ENCODE measurements at places on chromosomes 4 and X.

- DNase-seq = no peak
Observed at GRCh38 chrX:50613846-50614245, 143.2 kb upstream of the DGKK start.

GRCh38 chr4:7904952-7905915 is 34.4 kb downstream of the AFAP1 start:
- peak; percentile 97 for DNase-seq

- DNase-seq = no peak
Observed at GRCh38 chr4:177107288-177107921, 202.3 kb upstream of the NEIL3 start.

GRCh38 chrX:39563178-39563577 is 534.6 kb downstream of the BCOR start:
- DNase-seq = no peak

DNA sequence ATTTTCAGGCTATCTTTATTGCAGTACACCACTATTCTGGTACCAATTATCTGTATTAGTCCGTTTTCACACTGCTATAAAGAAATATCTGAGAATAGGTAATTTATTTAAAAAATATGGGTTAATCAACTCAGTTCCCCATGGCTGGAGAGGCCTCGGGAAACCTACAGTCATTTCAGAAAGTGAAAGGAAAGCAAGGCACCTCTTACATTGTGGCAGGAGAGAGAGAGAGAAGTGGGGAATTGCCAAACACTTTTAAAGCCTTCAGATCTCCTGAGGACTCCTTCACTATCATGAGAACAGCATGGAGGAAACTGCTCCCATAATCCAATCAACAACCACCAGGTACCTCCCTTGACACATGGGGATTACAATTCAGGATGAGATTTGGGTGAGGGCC is 54.7 kb downstream of the AMER1 start:
- DNase-seq = no peak

- DNase-seq = peak; percentile 80
Observed at GRCh38 chr4:105620640-105621323, 68.4 kb downstream of the ARHGEF38 start.

DNA sequence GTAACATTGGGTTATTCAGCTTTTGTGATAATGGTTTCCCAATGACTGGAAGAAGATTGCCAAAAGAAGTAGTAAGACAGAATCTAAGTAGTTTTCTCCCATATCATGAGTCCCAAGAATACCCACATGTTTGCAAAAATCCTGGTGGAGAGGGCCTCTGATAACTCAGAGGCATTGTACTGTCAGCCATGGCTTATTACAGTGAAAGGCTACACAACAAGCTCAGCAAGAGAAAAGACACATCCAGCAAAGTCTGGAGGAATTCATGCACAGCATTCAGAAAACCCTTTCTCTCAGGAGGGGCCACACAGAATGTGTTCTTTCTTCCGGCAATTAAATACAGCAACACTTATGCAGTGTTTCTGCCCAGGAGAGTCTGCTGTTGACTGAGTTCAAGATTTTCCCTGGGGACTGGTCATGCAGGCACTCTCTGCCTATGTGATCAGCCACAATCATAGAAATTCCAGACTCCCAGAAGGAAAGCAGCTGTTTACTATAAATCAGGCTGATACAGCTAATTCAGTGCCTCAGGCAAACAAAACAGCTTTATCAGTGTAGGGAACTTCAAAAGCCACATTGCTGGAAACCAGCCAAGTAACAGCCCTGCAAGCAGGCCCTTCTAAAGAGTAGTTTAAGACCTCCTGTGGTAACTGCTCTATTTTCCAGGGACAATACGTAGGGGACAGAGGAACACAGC is 937.1 kb downstream of the CCSER1 start:
- DNase-seq = peak; percentile 73

GRCh38 chr4:124803641-124804040 is 91.1 kb upstream of the ANKRD50 start:
- DNase-seq = no peak

DNA sequence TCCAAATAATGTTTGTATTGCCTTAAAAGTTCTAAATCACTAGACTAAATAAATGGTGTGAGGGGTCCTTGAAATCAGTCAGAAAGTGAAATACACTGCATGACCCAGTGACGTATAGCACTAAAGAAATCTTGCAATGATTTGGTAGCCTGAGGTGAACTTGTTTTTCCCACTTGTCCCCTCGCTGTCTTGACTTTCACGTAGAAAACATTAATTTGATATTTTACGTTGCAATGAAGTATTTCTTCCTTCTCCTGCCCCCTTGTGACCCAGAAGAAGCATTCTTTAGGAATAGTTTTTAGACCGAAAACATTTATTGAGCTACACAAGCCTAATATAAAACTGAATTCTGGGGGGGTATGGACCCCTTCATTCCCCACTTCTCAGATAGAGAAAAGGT is 3.7 kb downstream of the KLB start:
- no peak for DNase-seq

DNA sequence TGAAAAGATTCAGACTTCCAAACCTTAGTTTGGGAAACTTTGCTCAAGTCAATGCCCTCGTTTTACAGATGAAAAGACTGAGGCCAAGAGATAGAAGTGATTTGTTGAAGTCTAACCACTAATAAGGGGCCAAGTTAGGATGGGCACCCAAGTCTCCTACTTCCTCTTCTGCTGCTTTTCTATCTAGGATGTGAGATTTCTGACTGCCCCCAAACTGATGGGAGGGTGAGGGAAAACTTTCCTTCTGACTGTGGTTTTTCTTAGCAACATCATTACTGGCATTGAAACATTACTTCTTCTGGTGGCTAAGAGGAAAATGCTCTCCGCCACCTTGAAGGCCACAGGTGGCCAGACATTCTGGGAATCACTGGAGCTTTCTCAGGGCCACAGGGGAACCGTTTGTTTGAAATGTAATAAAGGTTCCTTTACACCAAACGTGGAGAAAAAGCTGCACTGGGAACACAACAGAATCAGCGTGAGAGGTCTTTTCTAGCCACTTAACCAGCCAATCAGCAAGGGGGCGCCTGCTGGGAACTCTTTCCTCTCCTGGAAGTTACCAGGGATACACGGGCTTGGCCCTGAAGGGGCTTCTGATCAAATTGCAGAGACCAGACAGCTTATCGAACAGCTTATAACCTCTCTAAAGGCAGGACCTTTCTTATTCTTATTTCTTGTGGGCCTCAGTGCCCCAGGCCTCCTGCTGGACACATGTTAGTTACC is 115.9 kb upstream of the TEX13D start:
- DNase-seq = no peak

GRCh38 chrX:19707246-19707871 is 180.0 kb downstream of the SH3KBP1 start:
- peak; percentile 43 for DNase-seq

DNA sequence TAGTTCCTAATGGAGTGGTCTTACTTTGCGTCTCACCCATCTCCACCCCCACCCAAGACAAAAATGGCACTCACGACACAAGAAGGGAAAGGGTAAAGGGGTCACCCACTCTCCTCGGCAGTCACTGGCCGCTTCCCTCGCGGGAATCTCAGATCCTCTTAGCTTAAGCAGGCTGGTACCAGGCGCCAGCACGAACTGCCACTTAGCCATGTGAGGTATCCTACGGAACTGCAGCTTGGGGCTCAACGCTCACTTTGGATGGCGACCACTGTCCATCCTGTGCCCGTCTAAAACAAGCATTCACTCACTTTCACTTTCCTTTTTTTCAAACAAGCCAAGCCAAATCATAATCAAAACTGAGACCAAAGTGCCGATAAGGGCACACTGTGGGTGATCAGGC is 14.6 kb upstream of the MAGIX start:
- no peak for DNase-seq

Measured in cardiac muscle cell (in vitro differentiated cells and primary cell).